Pulmonary artery endothelial cell (primary cell): ENCODE measurements at places on chromosomes 3 and 15. TPM values are rescaled to one million over a fixed set of nuclear protein-coding genes. Genes with fewer than 3 reads are reported as not detected.

Gene DUOXA2
- not detected in 2 replicates for total RNA-seq

DNA sequence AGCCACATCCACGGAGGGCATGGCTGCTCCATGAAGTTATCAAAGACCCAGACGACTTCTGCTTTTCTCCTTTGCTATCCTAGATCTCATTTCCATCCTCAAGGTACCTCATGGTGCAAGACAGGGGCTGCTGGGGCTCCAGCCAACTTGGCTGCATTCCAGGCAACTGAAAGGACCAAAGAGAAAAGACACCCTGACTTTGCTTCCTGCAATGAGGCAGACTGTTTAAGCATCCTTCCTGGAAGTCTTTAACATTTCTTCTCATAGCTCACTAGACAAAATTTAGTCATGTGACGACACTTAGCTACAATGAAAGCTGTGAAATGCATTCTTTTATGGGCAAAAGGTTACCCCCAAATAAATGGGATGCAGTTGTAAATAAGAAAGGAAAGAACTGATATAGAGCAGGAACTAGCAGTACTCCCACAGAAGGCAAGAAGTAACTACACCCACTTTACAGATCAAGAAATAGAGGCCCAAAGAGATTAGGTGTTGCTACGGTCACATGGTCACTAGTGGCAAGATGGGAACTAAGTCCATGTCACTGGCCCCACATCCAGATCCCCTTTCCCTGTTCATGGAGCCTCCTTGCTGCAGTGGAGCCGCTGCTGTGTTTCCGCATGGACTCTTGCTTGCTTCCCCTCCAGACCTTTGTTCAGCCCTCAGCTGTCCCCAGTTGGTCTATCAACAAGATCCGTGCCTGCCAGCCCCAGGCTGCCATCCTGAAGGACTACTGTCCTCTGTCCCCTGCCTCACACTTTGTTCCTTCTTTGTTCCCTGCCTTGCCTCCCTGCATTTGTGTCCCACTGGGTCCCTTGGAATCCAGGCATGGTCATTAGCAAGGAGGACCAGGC lies 107.0 kb downstream of the XXYLT1 start:
- no peak for DNase-seq

DNA sequence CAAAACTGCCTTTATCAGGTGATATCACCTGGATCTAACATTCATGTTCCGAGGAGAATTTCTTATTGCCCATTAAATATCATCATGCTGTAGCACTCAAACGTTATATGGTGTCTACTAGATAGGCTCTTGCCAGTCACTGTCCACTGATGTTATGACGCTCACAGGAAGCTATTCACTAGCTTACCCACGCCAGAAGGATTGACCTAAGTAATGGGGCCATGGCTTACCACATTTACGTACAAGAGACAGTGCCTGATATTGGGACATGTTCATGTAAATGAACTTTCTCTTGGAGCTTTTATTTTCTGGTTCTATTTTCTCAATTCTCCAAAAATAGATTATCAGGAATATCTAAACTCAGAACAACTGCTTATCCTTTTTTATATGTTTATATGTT lies 91.7 kb upstream of the NAALADL2 start:
- no peak for DNase-seq

GRCh38 chr15:70152070-70152480 lies 54.4 kb upstream of the TLE3 start:
- DNase-seq, result peak; percentile 37
